ENCODE measurements at places on chromosomes 1 and 21. TPM values are rescaled to one million over a fixed set of nuclear protein-coding genes. Genes with fewer than 3 reads are reported as not detected.

The HLX gene
- total RNA-seq: 4.1 TPM

The OR2L2 gene
- not detected for total RNA-seq

The LIN9 gene
- total RNA-seq: 1.6 TPM

The RNF186 gene
- not detected for total RNA-seq

The STUM gene
- 1.3 TPM for total RNA-seq

The MR1 gene
- 3.0 TPM for total RNA-seq

The S100A16 gene
- 47.1 TPM for total RNA-seq

The SLC2A1 gene
- 1.8 TPM for total RNA-seq

The OR2M3 gene
- total RNA-seq: not detected

The PMVK gene
- total RNA-seq: 30.5 TPM

The CELA3A gene
- total RNA-seq: 0.65 TPM

The TNFAIP8L2 gene
- 1.3 TPM for total RNA-seq

The KRTAP12-2 gene
- total RNA-seq: not detected

The PIGV gene
- total RNA-seq: 7.4 TPM

The NBPF8 gene
- 1.7 TPM for total RNA-seq

The GPR3 gene
- 0.42 TPM for total RNA-seq

The PM20D1 gene
- not detected for total RNA-seq

The LCE3D gene
- total RNA-seq: not detected

The TRIM67 gene
- 0.06 TPM for total RNA-seq

The AMY1B gene
- not detected for total RNA-seq

The C1orf210 gene
- total RNA-seq: not detected

The FHAD1 gene
- 0.06 TPM for total RNA-seq

The SPATA17 gene
- 0.34 TPM for total RNA-seq

Data from psoas muscle (tissue), 8 donors.